ENCODE measurements at places on chromosomes 1 and 21.

DNA sequence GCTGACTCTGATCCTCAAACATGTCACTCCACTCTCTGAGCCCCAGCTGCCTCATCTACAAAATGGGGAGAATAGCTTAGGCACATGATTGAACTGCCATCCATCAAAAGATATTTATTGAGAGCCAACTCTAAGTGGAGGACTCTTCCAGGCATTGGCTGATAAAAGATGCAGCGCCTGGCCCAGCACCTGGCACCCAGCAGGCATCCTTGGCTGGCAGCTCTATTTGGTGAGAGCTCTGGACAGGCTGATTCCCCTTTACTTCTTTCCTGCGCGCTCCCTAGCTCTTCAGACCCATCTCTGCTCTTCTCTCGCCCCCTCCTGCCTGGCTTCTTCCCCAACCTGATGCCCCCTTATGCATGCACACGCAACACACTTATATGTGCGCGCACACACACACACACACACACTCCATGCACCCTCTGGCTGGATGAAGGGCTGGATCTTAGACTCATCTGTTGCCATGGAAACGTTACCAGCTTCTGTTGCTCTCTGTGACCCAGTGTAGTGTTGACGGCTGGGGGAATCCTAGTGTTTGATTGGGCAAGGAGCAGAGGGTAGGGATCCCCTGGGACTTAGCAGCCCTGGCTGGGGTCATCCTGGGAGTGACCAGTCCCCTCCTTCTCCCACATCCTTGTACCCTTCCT, 49.3 kb downstream of the VWA5B1 start:
- DNase-seq = no peak

- DNase-seq = no peak
Measured at GRCh38 chr1:117138561-117138960, 17.0 kb upstream of the TRIM45 start.

DNA sequence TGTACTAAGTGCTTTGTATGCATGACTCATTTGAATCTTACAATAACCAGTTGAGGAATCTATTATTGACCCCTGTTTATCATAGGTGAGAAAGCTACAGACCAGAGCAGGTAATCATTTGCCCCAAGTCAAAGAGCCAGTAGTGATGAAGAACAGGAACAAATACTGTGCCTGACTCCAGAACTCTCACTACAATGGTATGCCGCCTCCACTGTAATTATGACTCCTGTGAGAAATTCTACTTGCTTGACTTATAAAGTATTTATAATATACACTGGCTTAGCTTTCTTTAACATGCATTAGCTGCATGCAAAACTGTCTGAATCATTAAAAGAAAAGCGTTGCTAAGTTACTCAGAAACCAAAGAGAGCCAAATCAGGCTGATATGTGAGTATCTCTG, 92.6 kb downstream of the ZNF281 start:
- DNase-seq = no peak

DNA sequence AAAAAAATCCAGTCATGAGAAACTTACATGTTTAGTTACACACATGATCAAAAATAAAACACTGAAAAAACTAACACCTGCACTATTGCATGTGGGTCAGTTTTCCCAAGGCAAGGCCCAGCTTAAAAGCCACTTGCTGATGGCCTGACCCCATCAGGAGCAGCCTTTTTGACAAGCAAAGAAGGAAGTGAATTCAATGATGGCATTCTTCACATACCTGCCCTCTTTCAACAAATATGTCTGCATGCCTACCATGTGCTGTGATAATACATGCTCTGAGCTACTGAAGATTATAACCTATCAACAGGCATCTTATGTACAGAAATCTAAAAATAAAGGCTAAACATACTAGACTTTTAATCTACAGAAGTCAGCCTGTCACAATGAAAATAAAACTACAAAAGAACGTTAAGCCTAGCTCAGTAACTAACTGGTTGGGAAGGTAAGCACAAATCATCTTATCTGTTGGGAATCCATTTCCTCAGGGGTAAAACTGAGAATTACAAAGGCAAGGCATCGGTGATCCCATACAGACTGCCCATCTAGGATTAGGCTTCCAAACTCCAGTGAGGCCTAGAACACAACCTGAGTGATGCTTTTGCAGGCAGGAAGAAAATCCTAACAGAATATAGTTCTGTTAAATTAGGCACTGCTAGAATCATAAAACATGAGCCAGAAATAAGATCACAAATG, 14.5 kb downstream of the SORT1 start:
- no peak for DNase-seq

- peak; percentile 11 for DNase-seq
Measured at GRCh38 chr1:24643363-24644099, 429 bp downstream of the SRRM1 start.

DNA sequence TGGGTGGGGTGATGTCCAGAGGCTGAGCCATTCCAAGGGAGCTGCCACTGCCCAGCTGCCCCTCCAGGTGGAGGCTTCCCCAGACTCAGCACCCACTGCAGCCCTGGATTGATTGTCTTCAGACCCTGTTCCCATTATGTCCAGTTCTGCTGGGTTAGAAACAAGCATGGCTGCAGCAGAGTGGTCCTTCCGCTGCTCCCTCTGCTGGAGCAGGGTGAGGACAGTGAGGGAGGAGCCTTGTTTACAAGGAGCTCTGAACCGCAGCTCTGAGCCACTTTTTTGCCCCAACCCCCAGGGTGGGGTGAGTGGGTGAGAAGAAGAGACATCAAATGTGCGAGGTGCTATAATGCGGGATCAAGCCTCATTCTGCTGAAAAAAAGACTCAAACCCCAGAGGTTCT, 2.3 kb downstream of the TNNT2 start:
- DNase-seq = no peak

DNA sequence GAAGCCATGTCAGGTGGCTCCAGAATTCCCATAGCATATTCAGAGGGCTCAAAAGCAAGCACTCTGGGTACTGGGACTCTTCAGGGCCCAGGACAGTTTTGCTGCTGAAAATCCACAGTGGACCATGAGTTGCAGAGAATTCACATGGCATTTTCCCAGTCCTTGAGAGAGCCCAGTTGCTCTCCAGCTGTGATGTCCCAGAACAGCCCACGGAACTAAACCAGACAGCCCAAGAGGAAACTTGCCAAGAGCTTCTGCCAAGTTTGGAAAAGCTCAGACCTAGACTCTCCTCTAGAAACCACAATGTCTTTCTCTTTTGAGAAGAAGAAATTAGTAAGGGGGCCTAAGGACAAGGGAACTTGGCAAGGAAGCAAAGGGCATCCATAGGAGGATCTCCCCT, 69.4 kb downstream of the RGS2 start:
- DNase-seq = no peak

GRCh38 chr1:202217516-202217915, 23.9 kb downstream of the LGR6 start:
- no peak for DNase-seq

- DNase-seq = no peak
Measured at GRCh38 chr1:232302376-232303221, 327.3 kb downstream of the SIPA1L2 start.

DNA sequence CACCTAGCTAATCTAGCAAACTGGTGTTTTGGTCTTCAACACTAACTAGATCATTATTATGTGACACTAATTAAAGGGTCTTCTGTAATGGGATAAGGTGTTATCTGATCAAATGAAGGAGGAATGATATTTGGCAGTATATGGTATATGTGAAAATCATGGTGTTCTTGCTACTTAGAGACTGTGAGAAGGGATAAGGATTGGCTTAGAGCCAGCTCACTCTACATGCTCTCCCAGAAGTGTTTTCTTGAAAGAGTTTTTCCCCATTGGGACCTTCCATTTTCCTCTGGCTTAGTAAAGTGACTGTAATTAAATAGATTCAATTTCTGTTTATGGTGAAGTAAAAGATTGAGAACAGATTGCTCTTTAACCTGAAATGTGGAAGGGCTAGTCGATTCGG, 71.2 kb upstream of the RGL1 start:
- DNase-seq = no peak

DNA sequence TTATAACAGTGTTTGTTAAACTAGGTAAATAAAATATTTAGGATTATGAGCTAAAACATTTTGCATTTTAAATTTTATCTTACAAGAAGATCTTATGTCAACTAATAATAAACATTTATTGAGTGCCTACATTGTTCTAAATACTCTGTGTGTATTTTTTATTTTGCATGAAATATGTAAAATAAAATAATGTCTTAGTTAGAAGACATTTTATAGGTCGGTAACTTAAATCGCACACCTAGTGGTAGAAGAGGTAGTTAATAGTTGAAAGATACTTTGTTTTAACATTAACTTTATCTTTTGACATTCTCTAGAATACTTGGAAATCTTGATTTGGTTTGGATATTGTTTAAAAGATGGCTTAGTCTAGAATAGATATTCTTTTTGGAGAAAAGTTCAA, 60.5 kb downstream of the RPS6KC1 start:
- no peak for DNase-seq

DNA sequence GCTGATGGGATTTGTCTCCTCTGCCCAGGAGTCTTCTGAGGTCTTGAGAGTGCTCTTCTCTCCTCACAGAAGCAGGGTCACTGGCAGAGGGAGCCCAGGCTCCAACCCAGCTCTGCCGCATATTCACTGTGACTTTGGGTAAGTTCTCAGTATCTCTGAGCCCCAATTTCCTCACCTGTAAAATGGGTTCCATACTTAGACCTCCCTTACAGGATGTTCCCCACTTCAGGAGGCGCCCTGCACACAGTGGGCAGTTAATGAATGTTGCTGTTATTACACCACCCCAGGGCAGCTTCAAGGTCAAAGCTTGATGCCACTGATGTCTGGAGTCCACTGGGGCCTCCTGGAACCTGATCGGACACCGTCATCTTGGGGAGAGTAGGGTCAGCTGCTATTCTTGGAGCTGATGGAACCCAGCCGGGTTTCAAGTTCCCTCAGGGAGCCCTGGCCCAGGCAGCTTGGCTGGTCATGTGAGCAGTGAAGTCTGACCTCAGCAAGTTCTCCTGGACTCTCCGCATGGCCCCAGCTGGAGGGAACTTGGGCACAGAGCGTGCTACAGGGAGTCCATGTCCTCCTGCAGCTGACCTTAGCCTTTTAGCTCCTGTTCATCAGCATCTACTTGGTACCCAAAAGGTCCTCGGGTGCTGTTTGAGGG, 21.8 kb downstream of the COA7 start:
- no peak for DNase-seq

GRCh38 chr1:117137281-117137855, 15.8 kb upstream of the TRIM45 start:
- DNase-seq = no peak
